ENCODE measurements at places on chromosomes 13 and 19.
A peak's percentile ranks its signal among the peaks of the same experiment; 100 is the strongest.

DNA sequence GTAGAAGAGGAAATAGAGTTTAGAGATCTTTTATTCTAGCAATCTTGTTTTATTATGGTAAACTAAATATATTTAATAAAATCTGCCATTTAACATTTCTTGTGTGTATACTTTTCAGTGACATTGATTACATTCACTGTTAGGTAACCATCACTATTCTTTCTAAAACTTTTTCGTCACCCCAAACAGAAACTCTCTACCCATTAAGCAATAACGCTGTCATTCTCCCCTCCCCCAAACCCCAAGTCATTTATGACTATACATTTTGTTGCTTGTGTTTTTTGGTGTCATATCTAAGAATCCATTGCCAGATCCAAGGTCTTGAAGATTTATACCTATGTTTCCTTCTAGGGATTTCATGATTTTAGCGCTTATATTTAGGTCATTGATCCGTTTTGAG lies 10.6 kb downstream of the URI1 start:
- DNase-seq: no peak

DNA sequence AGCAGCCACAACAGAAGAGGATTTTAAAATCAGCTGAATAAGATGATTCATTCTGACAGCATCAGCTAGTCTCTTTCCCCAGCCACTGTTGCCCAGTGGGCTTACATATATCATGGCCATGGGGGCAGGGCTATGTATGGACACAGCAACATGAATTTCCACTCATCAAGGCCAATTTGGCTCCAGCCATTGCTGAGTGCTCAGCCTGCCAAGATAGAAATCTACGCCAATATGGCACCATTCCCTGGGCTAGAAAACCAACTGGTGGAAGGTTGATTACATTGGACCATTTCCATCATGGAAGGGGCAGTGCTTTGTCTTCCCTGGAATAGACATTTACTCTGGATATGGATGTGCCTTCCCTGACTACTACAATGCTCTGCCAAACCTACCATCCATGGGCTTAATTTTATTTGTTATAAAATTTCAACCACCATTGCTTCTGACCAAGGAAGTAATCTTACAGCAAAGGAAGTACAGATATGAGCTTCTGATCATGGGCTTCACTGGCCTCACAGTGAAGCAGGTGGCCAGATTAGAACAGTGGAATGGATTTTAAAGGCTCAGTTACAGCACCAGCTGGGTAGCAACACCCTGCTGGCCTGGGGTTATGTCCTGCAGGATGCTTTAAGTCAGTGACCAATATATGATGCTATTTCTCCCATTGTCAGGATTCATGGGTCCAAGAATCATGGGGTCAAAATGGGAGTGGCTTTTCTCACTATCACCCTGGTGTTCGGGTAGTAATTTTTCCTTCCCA lies 9.8 kb upstream of the ALOX5AP start:
- DNase-seq: no peak

DNA sequence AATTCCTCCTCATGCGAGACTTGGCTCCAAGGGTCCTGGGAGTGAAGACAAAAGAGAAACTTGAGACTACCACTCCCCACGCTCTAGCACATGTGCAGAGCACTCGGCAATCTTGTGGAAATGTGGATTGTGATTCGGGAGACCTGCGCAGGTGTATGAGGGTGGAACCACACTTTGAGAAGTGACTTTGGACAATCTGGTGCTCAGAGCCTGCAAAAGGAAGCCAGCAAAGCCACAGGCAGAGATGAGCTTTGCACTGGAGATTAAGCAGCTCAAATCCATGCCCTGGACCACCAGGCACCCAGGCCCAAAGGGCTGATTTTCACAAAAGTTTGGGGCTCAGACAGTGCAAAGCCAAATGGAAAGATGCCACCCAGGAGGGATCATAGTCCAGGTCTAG lies 162.5 kb upstream of the TSHZ3 start:
- no peak for DNase-seq

- no peak for DNase-seq
Measured at GRCh38 chr19:14022469-14022868, 5.5 kb upstream of the RLN3 start.

DNA sequence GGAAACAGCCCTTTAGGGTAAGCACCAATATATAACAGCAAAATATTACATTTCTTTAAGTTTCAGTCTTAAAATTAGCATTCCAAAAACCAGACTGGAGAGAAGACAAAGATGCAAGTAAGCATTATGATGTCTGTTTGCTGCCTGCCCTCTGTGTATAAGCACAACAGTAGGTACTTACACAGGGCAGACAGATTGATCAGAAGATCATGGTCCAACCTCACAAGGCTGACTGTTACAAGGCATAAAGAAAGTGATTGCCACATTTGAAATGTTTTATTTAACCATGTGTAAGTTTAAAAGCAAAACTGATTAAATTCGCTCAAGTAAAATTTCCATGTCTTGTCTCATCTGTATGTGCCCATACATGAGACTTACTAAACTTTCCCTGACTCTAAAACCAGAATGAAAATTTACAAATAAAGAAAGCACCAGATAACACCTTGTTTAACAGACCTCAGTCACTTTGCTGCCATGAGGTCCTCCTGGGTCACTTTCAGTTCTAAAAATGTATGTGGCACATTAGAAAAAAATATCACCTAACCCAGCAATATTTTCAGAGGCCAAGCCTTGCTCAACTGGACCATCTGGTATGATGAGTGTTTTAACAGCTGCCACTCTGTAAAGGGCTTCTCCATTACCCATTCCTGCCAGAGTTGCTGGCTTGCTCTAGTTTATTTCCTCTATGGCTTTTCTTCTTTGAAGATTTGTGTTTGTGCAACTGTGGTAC lies 297.0 kb downstream of the RBM26 start:
- DNase-seq: no peak

GRCh38 chr13:93406136-93406535 lies 179.5 kb downstream of the GPC6 start:
- no peak for DNase-seq

- no peak for DNase-seq
Measured at GRCh38 chr19:45471111-45471930, 3.5 kb downstream of the FOSB start.

GRCh38 chr13:65971541-65971940 lies 1258.6 kb downstream of the PCDH9 start:
- DNase-seq: no peak

DNA sequence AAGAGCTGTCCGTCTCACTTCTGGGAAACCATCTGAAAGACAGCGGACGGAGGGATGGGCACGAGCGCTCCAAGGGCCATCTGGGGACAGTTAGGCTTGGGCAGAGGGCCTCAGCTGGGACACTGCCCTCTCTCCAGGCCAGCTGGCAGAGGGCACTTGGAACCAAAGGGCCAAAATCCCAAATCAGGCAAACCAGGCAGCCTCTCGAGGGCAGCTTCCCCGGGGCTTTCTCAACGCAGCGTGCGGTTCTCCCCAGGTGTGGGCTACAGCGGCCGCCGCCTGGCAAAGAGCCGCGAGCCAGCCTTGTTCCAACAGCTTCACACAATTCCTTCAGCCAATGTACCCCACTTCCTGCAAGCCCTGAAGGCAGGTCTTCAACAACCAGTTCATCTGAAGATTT lies 5.0 kb downstream of the MLLT1 start:
- no peak for DNase-seq

DNA sequence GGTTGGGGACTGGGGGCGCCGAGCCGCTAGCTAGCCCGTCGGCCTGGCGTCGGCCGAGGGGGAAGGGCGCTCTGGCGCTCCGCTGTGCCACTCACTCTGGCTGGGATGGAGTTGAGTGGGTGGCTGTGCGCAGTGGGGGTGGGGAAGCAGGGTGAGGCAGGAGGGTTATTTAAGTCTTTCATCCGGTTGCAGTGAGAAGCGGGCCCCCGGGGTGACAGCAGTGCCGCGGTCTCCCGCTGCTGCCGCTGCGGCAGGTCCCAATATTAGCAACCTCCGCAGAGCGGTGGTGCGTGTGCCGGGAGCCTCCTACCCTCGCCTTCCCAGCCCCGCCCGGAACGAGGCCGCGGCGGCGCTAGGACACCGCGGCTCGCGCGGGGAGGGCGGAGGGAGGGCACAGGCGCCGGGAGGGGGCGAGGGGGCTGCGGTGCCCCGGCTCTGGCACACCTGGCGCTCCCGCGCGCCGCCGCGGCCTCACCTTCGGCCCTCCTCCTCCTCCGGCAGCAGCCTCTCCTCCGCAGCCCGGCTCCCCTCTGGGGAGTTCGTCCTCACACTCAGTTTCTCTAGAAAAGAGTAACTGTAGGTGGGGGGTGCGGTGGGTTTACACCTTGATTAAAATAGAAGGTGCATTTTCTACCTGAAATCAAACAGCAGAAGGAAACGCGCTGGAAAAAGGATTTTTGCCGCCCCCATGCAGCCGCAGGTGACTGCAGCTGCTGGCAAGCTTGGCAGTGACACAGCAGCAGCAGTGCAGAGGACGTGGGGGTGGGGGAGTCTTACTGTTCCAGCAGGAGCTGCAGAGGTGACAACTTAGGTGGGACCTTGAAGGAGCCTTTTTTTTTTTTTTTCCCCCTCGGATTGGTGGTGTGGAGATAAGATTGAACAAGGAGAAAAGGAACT lies 4.5 kb downstream of the FGF9 start:
- DNase-seq: peak; percentile 3

GRCh38 chr13:99431927-99432608 lies 69.2 kb upstream of the TM9SF2 start:
- no peak for DNase-seq
